ENCODE measurements at places on chromosomes 6 and 20. TPM values are rescaled to one million over a fixed set of nuclear protein-coding genes. Genes with fewer than 3 reads are reported as not detected.

DNA sequence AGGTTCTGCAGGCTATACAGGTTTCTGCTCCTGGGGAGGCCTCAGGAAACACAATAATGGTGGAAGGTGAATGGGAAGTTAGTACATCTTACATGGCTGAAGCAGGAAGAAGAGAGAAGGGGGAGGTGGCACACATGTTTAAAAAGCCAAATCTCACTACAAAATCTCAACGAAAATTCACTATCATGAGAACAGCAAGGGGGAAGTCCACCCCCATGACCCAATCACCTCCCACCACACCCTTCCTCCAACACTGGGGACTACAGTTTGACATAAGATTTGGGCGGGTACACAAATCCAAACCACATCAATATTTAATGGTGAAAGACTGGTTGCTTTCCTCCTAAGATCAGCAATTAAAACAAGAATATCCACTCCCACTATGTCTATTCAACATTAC is 13.8 kb upstream of the POLR1H start:
- DNase-seq, result no peak

Gene RIPPLY2
- polyA plus RNA-seq, result not detected

DNA sequence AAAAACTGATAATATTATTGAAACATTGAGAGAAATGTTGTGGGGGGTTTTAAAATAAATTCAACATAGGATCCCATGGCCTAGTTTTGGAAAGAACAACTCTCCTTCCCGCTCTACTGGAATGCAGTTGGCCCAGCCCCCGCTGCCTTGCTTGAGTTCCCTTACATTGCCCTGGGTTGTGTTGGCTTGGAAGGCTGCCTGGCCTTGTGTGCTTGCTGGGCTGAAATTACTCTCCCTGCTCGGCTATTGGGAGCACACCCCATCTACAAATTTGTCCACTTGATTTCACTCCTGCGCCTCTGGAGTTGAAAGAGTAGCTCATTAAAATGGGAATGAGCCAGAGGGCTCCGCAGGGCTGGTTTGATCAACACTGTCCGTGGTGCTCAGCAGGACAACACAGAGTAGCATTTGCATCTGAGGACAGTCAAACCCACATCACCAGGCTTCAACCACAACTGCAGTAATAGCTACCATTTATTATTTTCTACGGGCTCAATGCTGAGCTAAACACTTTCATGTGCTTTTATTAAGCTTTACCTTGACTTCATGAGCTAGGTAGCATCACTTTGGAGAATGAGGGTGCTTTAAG is 35.2 kb downstream of the DOK5 start:
- DNase-seq, result no peak

Gene BPIFA2
- polyA plus RNA-seq, result not detected

GRCh38 chr20:63015662-63016361 is 9.0 kb upstream of the BHLHE23 start:
- no peak for DNase-seq

- DNase-seq, result no peak
Observed at GRCh38 chr20:53238121-53238660, 266.0 kb downstream of the TSHZ2 start.

Gene HLA-DQA1
- polyA plus RNA-seq, result 3.2 TPM

Gene TFAP2B
- not detected for polyA plus RNA-seq

Gene CLDN20
- polyA plus RNA-seq, result not detected

GRCh38 chr20:50852085-50852484 is 57.2 kb downstream of the BCAS4 start:
- no peak for DNase-seq

DNA sequence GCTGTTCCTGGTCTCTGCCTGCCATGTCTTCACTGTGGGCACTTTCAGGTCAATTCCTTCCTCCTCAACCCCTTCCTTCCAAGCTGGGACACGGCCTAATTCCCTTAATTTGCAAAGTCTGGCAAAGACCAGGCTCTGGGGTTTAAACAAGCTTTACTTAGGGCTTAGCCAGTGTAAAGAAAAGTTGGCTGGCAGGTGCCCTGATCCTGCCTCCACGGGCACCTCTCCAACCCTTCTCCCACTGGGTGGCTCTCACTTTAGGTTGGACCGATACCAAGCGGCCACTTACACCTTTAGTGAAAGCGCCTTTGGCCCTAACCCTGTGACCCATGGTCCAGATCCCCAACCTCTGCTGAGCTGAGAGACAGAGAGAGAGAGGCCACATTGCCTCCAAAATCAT is 13.7 kb upstream of the MLN start:
- DNase-seq, result no peak

GRCh38 chr6:26044140-26045064 is 42.8 kb upstream of the HFE start:
- DNase-seq, result peak; percentile 54

Gene BMP7
- not detected for polyA plus RNA-seq

GRCh38 chr6:126153661-126154060 is 167.3 kb downstream of the TRMT11 start:
- no peak for DNase-seq

GRCh38 chr20:62764156-62764935 is 31.9 kb upstream of the MRGBP start:
- no peak for DNase-seq

- DNase-seq, result no peak
Observed at GRCh38 chr20:54295686-54296085, 87.8 kb downstream of the PFDN4 start.

GRCh38 chr6:148441454-148441911 is 98.8 kb downstream of the SASH1 start:
- DNase-seq, result no peak

- DNase-seq, result no peak
Observed at GRCh38 chr6:170296423-170296745, 5.5 kb upstream of the DLL1 start.

Gene WFDC12
- polyA plus RNA-seq, result not detected

Gene ESR1
- polyA plus RNA-seq, result 1.2 TPM

Gene TP53TG5
- not detected for polyA plus RNA-seq

GRCh38 chr6:26232940-26233648 is 131.9 kb upstream of the BTN3A2 start:
- peak; percentile 54 for DNase-seq

Gene FAM50B
- polyA plus RNA-seq, result 10.3 TPM

DNA sequence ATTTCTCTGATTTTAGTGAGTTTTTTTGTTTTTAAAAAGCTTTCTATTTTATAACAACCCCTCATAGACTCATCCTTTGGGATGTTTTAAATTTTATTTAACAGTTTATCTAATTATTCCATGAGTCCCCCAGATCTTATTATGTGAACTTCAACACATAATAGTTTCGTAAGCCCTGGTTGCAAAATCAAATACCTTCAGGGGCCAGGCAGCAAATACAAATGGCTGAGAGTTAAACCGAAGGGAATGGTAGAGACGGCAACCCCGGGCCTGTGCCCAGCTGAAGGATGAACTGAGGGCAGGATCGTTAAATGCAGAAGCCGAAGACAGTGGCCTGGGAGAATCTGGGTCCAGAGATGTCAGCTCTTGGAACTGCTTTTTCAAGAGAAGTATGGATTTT is 88.4 kb downstream of the RTN4IP1 start:
- no peak for DNase-seq

DNA sequence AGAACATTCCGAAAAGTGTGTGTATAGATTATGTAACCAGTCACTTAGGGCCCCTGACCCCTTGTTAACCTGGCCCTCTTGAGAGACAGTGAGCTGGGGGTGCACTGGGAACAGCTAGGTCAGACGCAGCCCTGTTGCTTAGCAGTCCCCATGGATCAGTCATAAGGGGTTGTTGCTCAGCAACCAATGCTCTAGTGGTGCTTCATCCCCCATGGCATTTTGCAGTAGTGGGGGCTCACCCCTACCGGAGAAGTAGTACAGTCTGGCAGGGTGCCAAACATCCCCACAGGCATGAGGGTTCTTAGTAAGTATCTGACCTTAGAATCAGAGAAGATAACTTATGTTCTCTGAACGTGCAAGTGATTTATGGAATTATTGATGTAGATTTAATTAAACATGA is 12.3 kb downstream of the PKIB start:
- no peak for DNase-seq

GRCh38 chr20:47382746-47383415 is 26.4 kb upstream of the ZMYND8 start:
- no peak for DNase-seq

DNA sequence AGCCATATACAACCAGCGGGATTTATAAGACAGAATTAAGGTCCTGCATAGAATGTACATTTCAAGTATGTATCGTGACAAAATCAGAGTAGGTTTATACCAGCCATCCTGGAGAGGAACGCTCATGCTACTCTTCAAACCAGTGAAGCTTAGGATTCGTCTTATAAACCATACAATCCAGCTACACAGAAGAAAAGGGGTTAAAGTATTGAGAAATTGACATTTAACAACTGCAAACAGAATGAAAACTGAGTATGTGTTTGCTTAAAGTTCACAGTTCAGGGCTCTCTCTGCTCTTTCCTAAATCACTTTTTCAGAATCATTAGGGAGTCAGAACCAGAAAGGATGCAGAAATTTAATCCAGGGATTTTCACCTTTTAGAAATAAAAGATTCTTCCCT is 17.9 kb downstream of the ADAT2 start:
- DNase-seq, result no peak

Gene TXLNB
- polyA plus RNA-seq, result 0.35 TPM

GRCh38 chr6:69735027-69735426 is 61.8 kb downstream of the LMBRD1 start:
- DNase-seq, result no peak

DNA sequence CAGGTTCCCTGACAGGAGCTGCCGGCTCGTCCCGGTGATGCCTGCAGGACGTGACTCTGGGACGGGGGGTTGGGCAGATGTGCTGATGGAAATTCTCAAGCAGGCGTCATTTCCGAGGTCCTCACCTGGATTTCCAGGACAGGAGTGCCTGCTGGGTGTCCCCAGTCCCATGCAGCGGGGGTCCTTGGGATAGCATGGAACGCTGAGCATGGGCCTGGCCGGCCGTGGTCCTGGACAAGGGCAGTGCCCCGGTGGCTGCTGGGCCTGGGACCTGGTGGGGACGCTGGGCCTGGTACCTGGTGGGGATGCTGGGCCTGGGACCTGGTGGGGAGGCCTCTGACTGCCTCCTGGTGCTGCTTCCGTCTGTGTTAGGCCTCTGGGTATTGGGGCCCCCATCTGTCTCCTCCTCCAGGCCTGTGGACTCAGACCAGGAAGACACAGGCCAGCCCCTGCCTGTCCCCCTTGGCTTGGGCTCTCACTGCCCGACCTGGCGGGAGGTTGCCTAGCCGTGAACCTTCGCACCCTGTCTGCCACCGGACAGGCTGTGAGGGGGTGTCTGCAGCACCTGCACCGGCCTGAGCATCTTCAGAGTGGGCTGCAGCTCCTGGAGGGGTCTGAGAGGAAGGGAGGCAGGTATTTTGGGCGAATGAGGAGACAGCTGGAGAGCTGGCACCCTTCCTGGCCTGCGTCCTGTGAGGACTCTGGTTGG is 6.2 kb downstream of the RTEL1 start:
- DNase-seq, result no peak

GRCh38 chr6:142458836-142459235 is 157.0 kb downstream of the ADGRG6 start:
- DNase-seq, result no peak

DNA sequence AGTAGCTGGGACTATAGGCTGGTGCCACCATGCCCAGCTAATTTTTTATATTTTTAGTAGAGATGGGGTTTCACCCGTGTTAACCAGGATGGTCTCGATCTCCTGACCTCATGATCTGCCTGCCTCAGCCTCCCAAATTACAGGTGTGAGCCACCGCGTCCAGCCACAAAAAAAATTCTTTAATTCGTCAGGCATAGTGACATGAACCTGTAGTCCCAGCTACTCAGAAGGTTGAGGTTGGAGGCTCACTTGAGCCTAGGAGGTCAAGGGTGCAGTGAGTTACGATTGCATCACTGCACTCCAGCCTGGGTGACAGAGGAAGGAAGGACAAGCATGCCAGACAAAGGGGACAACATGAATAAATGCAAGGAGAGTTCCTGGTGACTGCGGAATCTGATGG is 19.5 kb upstream of the ASXL1 start:
- DNase-seq, result no peak

- no peak for DNase-seq
Observed at GRCh38 chr6:3280866-3281465, 22.2 kb downstream of the PSMG4 start.

DNA sequence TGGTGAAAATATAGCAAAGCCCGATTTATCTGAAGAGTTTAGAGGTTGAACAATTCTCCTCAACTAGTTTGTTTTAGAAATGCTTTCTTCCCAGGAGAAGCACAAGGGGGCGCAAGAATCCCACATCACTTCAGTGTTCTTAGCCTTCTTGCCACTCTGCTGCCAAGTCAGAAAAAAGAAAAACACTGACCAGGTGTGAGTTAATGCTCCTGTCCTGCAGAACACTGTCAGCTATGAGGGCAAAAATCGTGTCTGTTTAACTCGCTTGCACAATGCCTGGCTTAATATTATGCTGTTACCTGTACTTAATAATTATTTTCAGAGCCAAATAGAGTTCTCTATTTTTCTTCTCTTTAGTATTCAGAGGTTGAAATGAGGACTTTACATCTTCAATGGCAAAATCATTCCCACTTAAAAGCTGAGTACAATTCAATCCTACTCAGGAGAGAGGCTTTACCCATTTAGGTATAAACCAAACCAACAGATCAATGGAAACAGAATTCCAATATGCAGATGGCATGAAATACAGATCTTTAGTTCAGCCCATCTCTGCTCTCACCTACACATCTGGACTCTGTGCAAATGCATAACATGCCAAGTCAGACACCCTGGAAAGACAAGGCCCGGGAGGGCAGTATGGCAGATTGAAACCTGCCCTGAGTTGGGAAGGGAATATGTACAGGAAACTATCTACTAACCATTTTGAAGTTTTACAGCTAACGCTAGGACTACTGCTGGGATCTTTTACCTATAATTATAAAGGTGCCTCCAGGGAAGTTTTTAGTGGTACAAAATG is 71.4 kb upstream of the TULP1 start:
- peak; percentile 72 for DNase-seq

Gene GRIK2
- not detected for polyA plus RNA-seq

- DNase-seq, result no peak
Observed at GRCh38 chr20:34164381-34164984, 52.4 kb upstream of the EIF2S2 start.

Gene SYCP2L
- polyA plus RNA-seq, result not detected

DNA sequence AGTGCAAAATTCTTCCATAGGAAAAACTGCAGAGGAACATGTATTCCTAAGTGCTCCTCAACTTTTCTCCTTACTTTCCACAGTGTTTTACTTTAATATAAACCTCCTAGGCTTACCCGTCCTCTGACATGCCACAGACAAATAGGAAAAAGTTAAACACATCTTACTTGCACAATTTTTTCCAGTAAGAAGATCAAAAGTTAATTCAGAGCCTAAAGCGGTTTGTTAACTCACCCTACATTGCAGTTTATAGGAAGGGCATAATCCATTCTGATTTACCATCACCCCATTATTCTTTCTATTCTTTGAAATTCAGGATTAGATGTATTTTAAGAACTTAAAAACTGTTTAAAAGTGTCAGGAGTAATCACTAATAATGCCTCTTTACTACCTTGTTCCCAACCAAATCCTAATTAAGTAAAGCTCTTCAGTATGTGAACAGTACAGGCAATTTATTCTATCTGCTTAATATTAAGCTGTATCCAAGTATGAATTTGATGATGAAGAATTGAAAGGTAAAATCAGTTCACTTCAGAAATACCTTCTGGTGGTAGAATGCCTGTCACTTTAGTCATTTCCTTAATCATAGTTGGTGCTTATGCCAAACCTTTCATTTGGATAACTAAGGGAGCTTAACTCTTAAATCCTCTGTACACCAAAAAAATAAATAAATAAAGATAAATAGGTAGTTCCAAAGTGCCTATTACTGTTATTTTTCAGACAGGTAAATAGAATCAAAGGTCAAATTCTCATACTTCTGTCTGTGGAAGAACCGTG is 292.0 kb downstream of the ALDH8A1 start:
- no peak for DNase-seq

Gene MYLK2
- polyA plus RNA-seq, result not detected
